ENCODE measurements at places on chromosomes 11 and 22.

DNA sequence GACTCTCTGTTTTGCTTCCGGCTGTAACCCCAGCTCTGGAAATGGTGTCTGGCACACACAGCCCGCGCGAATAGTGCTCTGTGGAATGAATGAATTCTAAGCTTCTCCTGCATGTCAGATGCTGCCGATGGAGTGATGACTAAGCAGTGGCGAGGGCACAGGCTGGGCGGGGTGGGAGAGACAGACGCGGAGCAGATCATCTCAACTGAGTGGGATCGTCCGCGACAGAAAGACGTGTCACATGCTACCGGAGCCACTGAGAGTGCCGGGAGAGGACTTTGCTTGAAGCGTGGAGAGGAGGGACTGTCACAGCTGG lies 334.5 kb downstream of the CTTN start:
- DNase-seq, result no peak

DNA sequence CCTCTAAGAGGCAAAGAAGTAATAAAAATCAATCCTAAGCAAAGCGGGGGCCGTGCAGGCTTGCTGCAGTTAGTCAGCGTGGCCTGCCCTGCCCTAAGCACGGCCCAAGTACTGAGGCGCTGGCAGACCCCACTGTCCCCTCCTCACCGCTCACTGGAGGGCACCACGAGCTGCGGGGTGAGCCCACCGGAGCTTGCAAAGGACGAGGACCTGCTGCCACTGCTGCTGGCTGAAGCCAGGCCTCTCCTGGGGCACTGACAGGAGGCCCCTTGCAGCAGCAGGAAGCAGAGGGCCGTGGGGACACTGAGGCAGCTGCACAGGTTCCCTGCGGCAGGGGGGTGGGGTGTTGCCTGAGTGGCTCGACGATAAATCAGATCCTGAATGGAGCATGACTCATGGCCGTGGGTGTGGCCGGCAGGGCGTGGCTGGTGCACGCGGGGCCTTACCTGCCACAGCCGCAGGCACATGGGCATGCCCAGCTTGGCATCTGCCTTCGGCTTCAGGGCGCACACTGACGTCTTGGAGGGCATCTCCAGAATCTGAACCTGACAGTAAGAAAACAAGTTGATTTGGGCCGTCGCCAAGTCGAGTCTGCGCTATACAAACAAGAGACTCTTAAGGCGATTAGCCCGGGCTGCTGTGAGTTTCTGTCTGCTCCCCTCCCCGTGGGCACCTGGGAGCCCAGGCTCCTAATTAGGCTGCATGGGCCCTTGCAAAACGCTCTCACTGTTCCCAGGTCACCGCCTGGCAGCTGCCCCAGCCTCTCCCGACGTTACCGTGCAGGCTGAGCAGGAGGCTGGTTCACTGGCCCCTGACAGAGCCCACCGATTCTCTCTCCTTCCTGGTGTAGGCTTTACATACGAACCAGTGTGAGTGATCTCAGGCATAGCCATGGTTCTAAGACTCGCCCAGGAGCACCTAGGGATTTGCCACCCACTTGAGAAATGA lies 45.9 kb downstream of the TBX1 start:
- DNase-seq, result peak; percentile 89

GRCh38 chr22:37336579-37336978 lies 54.3 kb downstream of the CYTH4 start:
- no peak for DNase-seq

GRCh38 chr11:116420770-116421528 lies 351.8 kb downstream of the BUD13 start:
- peak; percentile 31 for DNase-seq

DNA sequence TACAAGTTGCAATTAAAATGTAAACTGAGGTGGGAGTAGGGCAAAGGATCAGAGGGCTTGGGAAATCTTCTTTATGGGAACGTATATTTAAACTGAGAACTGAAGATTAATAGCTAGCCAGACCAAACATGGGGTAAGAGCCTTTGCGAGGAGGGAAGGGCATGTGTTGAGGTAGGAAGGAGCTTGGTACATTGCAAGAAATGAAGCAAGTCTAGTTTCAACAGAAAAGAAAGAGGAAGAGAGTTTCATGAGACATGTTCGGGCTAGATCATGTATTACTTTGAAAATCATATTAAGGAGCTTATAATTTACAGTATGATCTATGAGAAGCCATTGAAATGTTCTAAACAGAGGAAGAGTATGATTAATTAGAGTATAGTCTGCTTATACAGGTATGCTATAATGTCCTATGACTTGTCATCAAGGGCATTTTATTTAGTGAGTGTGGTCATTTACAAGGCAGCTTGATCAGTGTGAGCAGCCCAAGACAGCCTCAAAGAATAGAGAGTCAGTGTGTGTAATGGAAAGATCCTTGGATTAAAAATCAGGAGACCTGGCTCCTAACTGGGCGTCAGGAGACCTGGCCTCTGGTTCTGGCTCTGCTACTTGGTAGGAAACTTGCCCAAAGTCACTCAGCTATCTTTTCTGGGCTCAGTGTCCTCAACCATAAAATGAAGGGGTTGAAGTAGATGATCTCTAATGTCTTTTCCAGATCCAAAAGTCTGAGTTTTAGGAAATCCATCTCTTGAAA lies 10.9 kb downstream of the GAS2 start:
- no peak for DNase-seq

DNA sequence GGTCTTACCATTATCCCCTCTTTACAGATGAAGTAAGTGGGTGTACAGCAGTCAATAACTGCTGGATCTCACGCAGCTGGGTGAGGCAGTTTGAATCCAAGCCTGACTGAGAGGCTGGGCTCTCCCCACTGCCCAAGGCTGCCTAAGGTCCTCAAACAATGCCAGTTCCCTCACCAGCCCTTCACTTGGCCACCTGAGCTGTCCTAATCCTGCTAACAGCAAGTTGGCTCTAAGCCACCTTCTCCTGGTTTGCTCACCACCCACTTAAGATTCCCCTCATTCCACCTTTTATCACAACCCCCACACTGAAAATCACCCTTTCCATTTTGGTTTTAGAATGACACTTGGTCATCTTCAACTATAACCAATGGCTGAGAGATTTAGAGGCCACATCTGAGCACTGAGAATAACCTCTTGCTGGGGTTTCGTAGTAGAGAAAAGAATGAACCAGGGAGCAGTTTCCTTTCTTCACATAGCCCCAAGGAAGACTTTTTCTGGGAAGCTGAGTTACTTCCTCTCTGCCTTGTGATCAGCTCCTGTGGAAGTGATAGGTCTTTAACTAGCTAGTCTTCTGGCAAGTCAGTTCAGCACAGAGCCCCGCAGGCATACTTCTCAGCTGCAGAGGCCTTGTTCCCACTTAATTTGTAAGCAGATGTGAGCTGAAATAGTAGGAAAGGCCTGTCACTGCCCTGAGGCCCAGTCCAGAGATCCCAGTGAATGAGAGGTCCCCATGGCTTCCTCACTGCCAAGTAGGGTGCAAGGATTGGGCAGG lies 57.8 kb upstream of the TTC12 start:
- DNase-seq, result no peak

DNA sequence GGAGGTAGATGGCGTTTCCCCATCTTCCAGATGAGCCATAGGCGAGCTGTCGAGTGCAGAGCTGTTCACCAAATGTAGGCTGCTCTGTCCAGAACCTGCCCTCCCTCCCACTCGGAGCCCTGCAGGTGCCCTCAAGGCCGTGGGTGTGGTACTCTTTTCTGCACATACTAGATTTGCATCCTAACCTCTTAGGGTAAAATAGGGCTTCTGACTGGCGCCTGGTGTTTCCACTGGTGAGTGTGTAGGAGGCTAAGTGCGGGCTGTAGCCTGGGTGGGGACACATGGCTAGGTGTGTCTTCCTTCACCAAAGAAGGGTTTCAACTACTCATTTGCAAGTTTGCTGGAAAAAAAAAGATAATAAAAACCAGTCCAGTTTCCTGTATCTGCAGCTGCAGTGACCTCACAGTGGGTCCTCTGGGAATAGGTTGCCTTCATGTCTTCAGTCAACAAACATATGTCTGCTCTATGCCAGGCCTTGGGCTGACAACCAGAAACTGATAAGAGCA lies 8.5 kb downstream of the BIK start:
- no peak for DNase-seq

DNA sequence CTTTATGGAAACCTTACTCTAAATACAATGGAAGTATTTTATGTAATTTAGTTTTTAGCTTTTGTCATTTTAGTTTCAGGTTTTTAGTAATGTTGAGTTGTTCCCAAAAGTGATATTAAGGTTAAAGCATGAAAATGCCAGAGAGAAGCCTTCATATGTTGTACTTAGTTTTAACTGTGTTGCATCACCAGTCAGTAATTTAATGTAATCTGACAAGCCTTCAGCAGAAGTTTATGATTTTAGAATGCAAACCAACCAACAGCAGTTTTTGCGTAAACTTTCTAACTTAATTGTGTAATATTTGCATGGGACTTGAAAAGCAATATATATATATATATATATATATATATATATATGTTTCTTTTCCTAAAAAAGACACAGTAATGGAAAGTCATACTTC lies 110.6 kb downstream of the MSANTD4 start:
- no peak for DNase-seq

DNA sequence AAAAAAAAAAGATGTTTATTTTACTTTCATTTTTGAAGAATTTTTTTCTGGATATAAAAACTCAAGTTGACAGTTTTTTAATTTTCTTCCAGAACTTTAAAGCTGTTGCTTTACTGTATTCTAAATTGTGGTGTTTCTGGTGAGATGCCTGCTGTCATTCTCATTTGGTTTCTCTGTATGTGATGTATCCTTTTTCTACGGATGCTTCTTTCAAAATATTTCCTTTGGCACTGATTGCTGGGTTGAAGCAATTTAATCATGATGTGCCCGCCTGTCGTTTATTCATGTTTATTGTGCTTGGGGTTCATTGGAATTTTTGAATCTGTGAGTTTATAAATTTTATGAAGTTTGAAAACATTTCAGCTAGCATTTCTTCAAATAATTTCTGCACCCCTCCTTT lies 29.4 kb upstream of the CTSD start:
- DNase-seq, result no peak

DNA sequence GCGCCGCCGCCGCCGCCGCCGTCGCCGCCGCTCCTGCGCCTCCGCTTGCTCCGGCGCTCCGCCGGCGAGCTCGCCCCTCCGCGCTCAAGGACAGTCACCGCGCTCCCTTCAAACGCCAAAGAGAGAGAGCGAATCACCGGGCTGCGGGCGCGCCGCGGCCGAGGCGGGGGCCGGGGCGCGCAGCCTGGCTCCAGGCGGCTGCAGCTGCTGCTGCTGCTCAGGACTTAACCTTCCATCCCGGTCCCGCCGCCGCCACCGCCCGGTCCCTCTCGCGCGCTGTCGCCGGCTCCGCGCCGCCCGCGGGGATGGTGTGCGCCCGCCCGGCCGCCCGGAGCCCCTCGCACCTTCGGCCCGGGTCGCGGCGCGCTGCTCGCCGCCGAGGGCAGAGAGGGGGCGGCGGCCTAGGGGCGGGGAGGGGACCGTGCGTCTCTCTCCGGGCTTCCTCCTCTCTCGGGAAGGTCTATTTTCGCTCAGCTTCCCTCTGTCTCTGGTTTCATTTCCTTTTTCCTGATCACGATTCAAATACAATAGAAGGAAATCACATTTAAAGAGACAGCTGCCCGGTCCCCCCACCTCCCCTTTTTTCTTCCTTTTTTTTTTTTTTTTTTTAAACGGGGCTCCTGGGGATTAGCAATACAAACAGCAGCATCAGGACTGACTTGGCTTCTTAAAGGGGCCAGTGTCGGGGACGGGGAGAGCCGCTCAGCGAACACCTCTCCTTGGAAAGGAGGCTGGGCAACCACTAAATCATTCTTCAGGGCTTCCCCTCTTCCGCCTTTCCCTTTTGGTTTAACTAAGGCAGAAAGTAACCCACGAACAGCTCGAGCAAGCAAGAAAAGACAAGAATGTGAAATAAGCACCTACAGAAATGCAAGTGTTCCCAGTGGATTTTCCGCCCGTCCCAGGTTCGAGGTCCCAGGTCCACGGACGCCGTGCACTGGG lies 22.1 kb downstream of the LMO2 start:
- peak; percentile 15 for DNase-seq

- no peak for DNase-seq
Measured at GRCh38 chr11:70183483-70184176, 19.5 kb upstream of the FADD start.

DNA sequence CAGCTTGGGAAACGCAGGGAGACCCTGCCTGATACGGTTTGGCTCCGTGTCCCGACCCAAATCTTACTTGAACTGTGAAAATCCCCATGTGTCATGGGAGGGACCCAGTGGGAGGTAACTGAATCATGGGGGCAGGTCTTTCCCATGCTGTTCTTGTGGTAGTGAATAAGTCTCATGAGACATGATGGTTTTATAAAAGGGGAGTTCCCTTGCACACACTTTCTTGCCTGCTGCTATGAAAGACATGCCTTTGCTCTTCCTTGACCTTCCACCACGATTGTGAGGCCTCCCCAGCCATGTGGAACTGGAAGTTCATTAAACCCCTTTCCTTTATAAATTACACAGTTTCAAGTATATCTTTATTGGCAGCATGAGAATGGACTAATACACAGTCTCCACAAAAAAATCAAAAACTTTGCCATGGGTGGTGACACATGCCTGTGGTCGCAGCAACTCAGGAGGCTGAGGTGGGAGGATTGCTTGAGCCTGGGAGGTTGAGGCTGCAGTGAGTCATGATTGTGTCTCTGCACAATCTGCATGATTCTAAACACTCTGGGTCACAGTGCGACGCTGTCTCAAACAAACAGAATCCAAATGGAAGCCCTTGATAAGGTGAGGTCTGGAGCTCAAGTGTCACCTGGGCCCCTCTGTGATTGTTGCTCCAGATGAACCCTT lies 34.9 kb downstream of the SYN3 start:
- no peak for DNase-seq

- no peak for DNase-seq
Measured at GRCh38 chr11:20308601-20309000, 54.9 kb upstream of the HTATIP2 start.

Data from Calu3 (cell line).